Activated CD4-positive, alpha-beta T cell treated with anti-CD3 and anti-CD28 coated beads for 1 hour (primary cell): ENCODE measurements at places on chromosomes 16 and 17.

DNA sequence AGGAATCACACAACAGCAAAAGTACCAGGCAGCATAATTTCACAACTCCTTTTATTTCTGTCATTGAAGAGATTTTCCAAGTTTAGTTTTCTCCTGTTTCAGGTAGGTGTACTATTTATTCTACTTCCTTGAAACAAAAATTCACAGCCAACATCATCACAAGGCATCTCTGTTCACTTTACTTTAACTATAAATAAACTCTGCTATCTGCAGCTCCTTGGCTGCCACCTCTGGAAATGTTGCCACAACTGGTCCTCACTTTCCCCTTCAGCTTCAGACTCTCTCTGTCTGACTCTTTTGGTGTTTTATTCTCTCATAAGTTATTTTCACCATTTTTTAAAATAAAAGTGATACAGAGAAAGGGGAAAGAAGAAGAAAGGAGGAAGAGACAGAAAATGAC lies 27.9 kb upstream of the KIF2B start:
- no peak for DNase-seq

DNA sequence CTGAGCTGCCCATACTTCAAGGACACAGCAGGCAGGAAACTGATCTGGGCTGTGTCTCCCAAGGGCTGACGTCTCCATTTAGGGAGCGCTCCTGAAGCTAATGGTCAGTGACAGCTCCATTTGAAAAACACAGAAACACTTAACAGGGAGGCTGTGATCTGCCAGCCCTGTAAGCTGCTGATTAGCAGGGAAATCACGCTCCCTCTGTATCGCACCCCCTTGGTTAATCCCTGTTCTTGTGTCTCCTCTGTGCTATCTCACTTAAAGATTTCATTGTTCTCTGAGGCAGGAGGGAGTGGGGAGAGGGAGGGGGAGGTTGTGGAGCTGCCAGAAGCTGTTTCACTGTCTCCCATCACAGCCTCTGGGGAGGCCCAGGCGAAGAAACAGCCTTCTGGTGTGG lies 47.4 kb upstream of the CACNG3 start:
- DNase-seq = no peak

GRCh38 chr16:58306327-58306726 lies 11.5 kb upstream of the PRSS54 start:
- peak; percentile 22 for DNase-seq

DNA sequence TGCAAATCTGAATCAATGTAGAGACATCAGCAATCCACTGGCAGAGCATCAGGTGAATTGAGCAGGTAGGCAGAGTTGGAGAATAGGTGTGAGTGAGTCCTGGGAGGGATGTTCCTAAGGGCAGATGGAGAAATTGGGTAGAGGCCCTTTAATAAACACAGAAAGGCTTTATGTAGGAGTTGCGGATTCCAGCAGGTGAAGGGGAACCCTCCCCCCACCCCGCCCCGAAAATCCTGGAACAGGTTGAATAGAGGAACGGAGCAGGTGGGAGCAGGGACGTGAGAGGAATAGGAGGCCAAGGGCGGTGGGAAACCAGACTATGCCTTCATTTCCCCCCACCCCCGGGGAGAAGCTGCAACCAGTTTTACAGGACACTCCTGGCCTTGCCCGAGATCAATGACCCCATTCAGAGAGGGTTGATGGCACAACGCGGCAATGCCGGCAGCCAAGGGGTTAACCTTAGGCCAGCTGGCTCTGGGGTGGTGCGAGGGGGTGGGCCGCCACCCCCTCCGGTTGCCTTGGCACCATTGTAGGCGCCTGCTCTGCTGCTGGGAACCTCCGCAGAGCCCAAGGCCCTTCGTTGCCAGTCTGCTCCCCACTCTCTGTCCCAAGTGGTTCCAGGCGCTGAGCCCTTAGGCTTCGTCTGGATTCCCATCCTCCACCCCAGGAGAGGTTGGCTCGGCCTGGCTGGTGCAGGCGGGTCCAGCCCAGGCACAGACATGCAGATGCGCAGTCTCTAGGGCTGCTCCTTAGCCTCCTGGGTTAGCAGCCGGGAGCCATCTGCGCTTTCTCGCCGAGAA lies 814 bp upstream of the RUNDC3A start:
- no peak for DNase-seq

GRCh38 chr16:72847187-72848027 lies 200.5 kb downstream of the ZFHX3 start:
- DNase-seq = no peak

- no peak for DNase-seq
Measured at GRCh38 chr17:72076678-72077030, 44.2 kb upstream of the SOX9 start.

GRCh38 chr16:16815641-16816040 lies 436.7 kb downstream of the NPIPA7 start:
- DNase-seq = no peak
